ENCODE measurements at places on chromosomes 5 and 9. TPM values are rescaled to one million over a fixed set of nuclear protein-coding genes. Genes with fewer than 3 reads are reported as not detected.

Gene N4BP3
- polyA plus RNA-seq, result 1.4 TPM

Gene ELAVL2
- polyA plus RNA-seq, result 0.01 TPM

Gene MYORG
- 5.2 TPM for polyA plus RNA-seq

Gene PCA3
- polyA plus RNA-seq, result 0.25 TPM

Gene SPINK7
- polyA plus RNA-seq, result not detected

Gene EIF4E1B
- 0.20 TPM for polyA plus RNA-seq

Gene GNPDA1
- polyA plus RNA-seq, result 10.3 TPM

Gene ANKRD34B
- polyA plus RNA-seq, result not detected
